ENCODE measurements at places on chromosomes 1 and 21.

GRCh38 chr1:97778718-97779117 is 142.1 kb downstream of the DPYD start:
- DNase-seq = no peak

DNA sequence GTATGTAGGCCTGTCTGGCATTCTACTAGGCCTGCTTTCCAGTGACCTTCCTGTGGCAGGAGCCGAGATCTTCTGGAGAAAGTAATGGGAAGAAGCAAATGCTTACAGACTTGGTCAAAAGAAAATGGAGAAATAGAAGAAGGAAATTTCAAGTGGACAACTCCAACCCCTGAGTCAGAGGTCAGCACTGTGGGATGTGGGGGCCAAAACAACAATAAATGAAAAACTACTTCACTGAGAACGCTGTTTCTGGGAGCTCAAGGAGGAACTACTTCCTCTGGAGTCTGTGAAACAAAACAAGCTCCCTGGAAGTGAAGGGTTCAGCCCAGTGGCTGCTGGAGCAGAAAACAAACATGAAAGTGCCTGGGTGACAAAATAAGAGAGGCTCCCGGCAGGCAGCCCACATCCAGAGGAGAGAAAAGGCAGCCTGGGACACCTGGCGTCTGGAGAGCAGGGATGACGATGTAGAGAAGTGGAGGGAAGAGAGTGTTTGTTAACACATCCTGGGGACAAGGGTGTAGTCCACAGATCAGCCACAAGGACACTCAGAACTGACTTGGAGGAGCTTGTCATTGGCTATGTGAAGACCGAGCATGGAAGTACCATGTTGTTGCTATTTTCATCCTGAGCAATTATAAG is 355.2 kb downstream of the SMYD3 start:
- DNase-seq = no peak

DNA sequence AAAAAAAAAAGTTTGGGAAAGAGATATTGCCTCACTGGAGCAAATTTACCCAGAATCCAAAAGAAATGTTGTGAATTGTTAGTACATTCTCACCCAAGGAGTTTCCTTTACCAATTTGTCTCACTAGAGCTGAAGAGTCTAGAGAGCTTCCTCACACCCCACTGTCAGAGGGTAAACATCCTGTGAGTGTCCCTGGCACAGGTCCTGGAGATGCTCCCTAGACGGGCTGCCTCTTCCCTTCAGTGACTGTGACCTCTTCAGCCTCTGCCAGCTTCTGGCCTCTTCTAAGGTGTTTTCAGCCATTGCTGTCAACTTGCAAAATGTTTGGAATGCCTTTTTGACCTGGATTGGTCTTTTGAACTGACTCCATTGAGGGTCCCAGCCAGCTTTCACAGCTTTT is 159.4 kb downstream of the DHRS3 start:
- no peak for DNase-seq

DNA sequence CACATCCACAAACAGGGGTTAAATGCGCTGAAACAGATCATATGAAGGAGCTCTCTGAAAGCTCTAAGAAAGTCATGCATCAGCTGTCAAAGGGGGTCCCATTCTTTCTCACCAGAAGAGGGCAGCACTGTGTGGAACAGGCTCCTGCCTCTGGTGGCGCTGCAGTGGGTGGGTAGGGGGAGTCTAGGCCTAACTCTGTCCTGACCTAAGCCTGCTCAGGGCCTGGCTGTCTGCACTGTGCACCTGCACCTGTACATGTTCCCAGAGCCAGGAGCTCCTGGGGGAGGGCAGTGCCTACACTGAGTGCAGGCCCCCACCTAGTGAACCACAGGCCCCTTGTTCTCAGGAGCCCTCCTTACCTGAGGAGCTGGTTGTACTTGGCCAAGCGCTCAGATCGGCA is 16.0 kb downstream of the ENO1 start:
- peak; percentile 56 for DNase-seq

- DNase-seq = no peak
Measured at GRCh38 chr1:8379513-8380186, 61.7 kb downstream of the SLC45A1 start.

DNA sequence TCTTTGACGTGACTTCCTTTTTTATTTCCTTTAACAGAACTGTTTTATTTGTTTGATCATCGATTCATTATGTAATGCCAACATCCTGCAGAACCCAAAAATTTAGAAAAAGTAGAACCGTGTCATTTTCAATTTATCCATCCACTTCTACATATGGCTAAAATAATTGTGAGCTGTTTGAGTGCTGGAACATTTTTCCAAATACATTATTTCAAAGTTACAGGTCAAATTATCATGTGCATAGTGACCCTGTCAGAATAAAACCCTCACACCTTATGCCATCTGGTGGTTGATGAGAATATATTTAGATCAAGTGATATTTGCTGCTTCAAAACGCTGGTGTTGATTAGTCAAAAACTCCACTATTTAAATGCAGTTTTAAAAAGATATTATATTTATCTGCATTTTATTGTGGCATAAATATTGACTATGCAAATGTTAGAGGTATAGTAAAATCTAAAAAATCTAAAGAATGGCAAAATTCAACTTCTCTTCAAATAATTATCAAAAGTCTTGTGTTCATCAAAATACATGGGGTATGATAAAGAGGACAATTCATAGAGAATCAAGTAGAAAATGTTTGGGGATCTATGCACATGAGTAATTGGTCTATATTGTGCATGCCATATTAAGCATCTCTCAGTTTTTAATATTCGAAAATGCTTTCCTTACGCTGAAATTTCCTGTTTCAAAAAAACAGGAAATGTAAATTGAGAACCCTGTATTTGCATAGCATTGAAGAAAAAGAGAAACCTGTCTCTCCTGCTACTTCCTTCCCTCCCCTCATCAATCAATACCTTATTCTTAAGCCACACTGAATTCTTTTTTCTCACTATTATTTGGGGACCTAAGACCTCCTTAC is 39.7 kb downstream of the UBE2U start:
- no peak for DNase-seq

DNA sequence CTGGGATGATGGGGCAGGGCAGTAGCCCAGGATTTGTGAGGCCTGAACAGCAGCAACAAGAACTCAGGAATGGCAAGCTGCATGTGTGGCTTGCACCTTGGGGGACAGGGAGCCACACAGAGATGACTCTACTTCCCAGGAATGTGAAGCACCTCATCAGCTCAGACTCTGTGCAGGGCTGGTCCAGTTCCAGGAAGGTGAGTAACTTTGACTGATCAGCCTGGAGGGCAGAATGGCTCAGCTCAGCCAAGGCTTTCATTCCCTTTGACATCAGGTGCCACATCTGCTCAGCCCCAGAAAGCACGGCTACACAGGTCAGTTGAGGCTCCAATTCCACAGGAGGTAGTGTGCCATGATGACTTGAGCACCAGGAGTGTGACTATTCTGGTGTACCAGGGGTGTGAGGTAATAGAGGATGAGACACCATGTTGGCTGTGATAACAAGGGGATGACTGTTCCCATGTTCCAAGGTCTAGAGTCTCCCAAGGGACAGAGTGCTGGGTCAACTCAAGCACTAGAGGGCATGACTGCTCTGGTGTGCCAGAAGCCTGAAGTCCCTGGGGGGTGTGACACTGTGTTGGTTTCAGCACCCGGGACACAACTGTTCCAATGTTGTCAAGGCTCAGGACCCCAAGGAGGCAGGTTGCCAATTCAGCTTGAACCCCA is 625.8 kb upstream of the ADGRL2 start:
- no peak for DNase-seq

DNA sequence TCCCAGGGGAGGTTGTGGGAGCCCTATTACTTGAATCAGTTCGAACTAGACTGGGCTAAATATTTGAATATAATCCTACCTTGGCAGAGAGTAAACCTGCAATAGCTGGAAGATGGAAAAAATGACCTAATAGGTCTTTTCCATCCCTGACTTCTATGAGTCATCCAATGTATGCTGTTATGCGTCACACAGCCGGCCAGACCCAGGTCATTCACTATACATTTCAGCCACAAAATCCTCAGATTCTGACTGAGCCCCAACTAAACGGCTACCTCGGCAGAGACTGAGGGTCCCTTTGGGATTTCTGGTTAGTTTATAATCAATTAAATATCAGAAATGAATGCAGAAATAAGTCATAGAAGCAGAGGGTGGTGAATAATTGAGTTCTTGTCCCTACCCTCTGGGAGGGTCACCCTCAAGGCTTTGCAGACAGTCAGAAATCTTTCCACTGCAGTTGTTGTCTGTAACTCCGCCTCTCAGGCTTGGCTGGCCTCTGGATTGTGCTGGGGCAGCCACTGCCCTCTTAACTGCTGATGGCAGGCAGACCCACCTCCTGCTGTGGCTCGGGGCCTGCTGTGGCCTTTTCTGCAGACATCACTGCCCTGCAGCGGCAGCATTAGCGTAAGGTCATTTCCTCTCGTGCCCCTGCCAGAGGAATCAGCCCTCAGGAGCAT is 240.5 kb downstream of the TGFB2 start:
- no peak for DNase-seq

DNA sequence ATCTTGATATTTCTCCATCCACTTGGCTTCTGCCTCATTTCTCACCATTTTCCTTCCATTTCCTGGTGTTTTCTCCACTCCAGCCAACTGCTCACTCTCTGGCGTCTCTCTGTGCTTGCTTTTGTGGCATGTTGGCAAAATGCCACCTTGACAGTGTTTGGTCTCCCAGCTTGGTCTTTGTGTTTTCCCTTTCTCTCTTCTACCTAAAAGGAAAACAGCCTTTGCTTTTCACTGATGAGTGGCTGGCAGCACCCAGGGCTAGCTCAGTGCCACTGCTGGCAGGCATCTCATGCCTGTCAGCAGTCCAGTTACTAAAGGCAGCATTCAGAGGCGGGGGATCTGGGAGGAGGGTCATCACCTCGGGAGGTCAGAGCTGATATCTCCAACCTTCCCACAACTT is 55.3 kb upstream of the DSCAM start:
- no peak for DNase-seq

GRCh38 chr1:93344484-93344883 is 1.2 kb upstream of the DR1 start:
- no peak for DNase-seq

- no peak for DNase-seq
Measured at GRCh38 chr1:230145505-230145899, 78.5 kb downstream of the GALNT2 start.

DNA sequence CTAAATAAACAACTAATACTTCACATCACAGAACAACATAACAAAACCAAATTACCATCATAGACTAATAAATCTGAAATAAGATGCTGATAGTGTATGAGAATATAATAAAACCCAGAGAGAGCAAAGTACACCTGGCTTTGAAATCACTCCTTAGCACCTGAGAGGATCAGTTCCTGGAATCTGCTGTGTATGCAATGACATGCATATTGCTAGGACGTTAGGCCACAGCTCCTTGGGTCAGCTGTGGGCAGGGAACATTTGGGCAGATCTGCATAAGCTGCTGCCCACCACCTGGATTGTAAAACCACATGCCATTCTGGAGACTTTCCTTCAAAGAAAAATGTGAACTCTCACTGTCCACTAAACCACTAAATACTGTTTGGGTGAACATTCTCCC is 81.1 kb downstream of the NR5A2 start:
- DNase-seq = no peak

GRCh38 chr1:183152180-183152579 is 33.9 kb upstream of the LAMC2 start:
- DNase-seq = no peak

DNA sequence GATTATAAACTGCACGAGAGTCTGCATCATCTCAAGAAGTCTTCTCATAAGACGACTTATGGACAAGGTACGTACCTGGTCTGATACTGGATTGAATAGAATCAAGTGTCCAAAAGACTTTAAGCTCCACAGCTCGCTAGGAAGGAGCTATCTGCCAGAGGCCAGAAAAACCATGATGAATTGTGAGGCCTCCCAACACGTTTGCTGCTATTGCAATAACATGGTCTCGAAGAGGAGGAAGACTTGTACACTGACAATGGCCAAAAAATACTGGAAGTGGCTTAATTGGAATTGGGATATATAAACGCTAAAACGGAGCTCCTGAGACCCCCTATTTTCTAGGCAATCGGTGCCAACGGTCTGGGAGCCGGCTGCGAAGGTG is 534 bp downstream of the DNAJC28 start:
- DNase-seq = no peak

GRCh38 chr1:92298213-92298572 is 594 bp downstream of the GLMN start:
- no peak for DNase-seq

All from stimulated activated naive CD8-positive, alpha-beta T cell treated with anti-CD3 and anti-CD28 coated beads, Interleukin-15, Interleukin-2, amounts not matched to agents 100 U/mL and 50 U/mL, for 24 hours (primary cell).